ENCODE measurements at places on chromosomes 3 and 15.

DNA sequence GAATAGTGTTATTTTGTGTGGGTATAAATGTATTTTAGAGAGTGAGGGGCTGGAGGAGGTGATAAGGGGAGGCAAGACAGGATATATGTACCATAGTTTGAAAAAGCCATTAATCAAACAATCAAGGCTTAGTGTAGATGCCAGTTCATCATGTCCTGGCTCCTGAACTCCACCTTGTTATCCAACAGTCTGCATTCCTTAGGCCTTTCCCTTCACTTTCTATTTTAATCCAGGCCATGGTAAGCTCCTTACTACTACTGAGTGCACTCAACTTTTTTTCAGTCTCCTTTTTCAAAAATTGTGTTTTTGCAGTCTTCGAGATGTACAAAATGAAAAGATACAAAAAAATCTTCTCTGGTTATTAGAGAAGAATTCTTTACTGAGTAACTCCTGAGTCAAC lies 700.5 kb upstream of the NAALADL2 start:
- DNase-seq: no peak

- DNase-seq: no peak
These were observed 21.0 kb upstream of the SOX2 start for GRCh38 chr3:181690769-181691168.

DNA sequence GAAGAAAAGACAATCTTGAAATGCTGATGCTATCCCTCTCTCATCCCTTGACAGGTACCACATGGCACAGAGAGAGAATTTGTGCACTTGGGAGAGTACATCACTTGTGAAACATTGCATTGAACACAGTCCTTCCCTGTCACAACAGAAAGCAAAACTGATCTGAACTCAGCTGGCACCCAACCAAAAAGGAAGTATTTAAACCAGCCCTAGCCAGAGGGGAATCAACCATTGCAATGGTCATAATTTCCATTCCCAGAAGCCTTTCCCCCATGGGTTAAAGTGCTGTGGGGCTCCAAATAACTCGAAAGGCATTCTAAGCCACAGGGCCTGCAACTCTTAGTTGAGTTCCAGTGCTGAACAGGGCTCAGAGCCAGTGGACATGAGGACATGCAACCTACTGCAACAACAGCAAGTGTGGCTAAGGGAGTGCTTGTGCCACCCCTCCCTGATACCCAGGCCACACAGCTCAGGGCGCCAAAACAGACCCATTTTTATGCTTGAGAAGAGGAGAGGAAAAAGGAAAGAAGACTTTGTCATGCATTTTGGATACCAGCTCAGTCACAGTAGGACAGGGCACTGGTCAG lies 530.8 kb upstream of the BCHE start:
- no peak for DNase-seq

DNA sequence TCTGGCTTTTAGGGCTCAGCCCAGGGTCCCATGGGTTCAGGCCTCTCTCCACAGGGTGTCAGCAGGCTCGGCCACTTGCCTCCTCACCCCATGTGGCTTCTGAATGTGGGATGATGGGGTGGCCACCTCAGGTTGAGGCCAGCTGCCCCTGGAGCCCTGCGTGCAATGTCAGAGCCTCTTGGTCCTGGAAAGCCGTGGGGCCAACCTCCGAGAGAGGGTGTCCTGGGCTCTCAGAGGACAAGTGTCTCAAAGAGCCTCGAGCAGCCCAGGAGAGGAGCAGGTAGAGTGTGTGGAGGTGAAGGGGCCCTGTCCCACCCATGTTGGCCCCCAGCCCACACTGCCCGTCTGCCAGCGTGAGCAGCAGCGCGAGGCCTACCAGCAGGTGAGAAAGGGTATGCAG lies 86.0 kb downstream of the PLXNA1 start:
- DNase-seq: no peak

Measured in stimulated activated CD4-positive, alpha-beta T cell treated with anti-CD3 and anti-CD28 coated beads, Interleukin-1b, Interleukin-23, amount 100 ng/mL, for 1 hour (primary cell).